A549 treated with CpdA at 1 μM for 4 hours (cell line): ENCODE measurements at places on chromosomes 11 and 22. TPM values are rescaled to one million over a fixed set of nuclear protein-coding genes. Genes with fewer than 3 reads are reported as not detected.

Gene SYT12
- 10.2 to 14.1 TPM (median 10.4 TPM) in 5 replicates for total RNA-seq

Gene DEFB131B
- not detected in 5 replicates for total RNA-seq

Gene TEX12
- total RNA-seq, result not detected in 5 replicates

Gene LDHAL6A
- not detected in 5 replicates for total RNA-seq

Gene PHETA2
- not detected in 5 replicates for total RNA-seq

Gene KRTAP5-11
- not detected in 5 replicates for total RNA-seq

Gene CNTF
- 1.2 to 2.0 TPM (median 1.4 TPM) in 5 replicates for total RNA-seq

Gene PANX3
- not detected in 5 replicates for total RNA-seq

Gene SCGB2A2
- total RNA-seq, result not detected in 5 replicates

Gene ANO1
- total RNA-seq, result 1.1 to 2.5 TPM (median 1.4 TPM) in 5 replicates

Gene IGSF9B
- 1.1 to 2.4 TPM (median 1.5 TPM) in 5 replicates for total RNA-seq
